ENCODE measurements at places on chromosomes 1 and 21.
A peak's percentile ranks its signal among the peaks of the same experiment; 100 is the strongest.

DNA sequence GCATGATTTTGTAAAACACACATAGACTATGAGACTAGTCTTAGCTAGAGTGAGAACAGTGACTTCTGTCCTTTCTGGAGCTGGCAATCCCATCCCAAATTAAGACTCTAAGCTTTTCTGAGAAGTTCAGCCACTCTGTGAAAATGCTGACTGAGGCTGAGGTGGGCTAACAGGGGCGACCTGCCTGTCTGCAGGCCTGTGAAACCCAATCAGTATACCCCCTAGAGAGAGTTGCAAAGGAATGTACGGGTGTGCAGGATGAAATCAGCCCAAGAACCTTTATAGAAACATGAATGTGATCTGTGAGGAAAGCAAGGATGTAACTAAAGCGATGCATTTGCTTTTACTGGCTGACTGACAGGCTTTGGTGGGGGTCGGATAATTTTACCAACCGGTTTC, 16.0 kb upstream of the TBX15 start:
- no peak for DNase-seq

- peak; percentile 76 for DNase-seq
These were observed 65.9 kb downstream of the NDUFS5 start for GRCh38 chr1:39091845-39092645.

- DNase-seq, result peak; percentile 56
These were observed 22.1 kb downstream of the EIF2D start for GRCh38 chr1:206590025-206590758.

- DNase-seq, result no peak
These were observed 109.7 kb downstream of the TGFB2 start for GRCh38 chr1:218454700-218455282.

GRCh38 chr21:33490991-33491372, 534 bp downstream of the DNAJC28 start:
- no peak for DNase-seq

DNA sequence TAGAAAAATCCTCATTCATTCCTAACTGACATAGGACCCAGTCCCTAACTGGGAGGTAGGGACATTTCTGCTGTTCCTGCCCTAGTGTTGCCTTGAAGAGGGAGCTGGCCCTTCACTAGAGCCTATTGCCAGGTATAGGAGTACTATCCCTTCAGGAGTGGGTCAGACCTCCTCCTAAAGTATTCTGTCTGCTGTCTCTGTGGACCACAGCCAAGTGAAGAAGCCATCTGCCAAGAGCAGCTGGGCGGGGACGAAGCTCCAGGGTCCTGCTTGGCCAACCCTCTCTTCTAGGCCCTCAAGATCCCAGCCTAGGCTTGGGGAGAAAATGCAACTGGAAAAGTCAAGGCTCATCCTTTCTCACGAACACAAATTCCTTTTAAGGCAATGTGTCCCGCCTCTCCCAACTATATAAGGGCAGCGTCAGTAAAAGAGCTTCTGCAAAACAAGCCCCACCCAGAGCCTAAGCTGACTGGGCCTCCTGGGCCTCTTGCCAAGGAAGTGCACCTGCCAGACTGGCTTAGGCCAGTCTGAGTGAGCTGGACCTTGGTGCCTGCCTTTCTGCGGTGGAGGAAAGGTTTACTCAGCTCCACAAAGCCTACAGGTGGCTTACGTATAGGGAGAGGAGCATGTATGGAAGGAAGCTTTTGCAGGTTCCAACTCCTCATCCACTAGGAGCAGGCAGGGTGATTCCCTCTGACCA, 638 bp upstream of the TUFT1 start:
- DNase-seq, result peak; percentile 90

DNA sequence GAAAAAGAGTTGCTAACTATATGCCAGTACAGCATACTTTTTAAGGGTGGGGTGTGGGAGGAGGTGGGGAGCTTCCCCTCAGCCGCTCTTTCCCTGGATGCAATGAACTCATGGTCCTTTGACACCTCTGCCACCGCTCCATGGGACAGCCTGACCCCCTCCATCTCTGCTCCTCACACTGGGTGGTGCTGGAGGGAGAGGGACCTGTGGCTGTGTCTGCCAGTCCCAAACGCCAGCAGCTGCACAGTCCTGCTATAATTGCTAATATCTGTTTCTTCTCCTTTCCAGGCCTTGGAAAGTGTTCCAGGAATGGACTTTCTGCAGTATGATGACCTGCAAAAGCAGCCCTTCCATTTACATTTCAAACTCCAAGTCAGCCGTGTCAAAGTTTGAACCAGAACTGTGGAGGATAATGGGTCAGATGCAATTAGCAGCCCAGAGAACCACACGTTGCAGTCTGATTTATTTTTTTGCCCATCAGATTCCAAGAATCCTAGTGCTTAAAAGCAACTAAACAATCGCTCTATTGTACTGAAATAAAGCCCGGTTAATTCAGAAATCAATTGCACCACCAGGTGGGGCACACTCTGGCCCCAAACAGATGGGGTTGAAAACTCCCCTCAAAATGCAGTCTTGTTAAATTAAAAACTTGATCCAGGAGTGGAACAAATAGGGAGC, 160.7 kb upstream of the LMO4 start:
- DNase-seq, result no peak

DNA sequence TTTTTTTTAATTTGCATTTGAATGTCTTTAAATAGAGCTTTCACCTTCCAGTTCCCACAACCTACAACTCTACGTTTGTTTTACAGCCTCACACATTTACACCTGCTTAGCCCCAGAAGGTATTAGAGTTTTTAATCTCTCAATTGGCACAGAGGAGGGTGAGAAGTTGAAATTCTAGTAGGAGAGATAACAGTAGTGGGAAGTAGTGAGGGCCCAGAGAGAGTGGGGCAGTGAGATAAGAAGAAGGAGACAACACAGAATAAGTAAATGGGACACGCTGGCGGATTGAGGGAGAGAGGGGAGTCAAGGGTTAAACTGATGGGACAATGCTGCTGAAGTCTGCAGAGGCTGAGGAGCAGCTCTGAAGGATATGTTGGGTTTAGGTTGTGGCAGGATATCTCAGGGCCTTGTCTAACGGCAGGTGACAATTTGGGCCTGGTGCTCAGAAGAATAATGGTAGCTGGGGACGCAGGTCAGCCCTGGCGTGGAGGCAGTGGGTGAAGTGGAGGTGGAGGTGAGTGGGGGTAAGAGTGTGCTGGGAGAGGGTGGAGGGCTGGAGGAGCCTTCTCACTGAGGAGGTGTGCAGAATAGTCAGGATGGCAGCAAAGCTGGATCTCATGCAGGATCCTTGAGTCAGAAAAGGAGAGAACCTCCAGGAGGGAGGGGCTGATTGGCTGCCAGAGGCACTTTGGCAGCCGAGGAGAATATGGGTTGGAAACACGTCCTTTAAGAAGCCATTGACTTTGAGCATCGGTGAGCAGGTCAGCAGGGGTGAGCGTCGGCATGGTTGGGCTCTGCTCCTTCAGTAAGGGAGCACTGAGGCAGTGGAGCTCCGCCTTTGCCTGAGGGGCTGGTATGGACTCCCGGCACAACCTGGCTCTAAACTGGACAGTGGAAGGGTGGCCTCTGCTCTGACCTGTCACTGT, 72.9 kb downstream of the SYT6 start:
- DNase-seq, result no peak

GRCh38 chr1:63269571-63269970, 52.8 kb upstream of the FOXD3 start:
- DNase-seq, result no peak

DNA sequence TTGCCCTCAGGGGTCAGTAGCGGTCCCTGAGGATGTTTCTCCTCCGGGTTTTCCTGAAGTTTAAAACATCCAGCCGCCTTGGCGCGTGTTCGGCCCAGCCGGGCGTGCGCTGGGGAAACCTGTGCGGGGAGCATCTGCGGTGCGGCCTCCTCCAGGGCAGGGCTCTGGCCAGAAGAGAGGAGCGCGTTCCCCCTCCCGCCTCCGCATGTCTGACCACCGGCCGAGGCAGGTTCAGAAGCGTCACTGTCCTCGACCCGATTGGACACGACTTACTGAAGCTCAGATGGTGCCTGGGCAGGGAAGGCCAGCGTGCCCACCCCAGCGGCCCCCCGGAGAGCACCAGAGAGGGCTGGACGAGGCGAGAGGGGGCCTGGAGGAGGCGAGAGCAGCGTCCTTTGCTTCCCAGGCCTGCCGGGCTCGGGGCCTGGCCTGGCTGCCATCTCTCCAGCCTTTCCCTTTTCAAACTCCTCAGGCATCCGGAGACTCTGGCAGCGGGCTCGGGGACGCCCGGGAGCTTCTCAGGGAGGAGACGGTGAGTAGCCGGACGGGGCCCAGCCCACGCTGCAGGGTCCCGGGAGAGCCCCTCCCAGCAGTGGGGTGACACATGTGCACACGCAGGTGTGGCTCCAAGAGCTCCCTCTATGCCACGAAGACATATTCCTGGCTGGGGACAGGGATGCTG, 67.1 kb downstream of the SLC19A1 start:
- no peak for DNase-seq

- DNase-seq, result no peak
These were observed at the start of gene LIN28A for GRCh38 chr1:26410706-26411623. LIN28A (plus strand) TSS chr1:26410817; CDS start chr1:26410892, 75 bp downstream.

GRCh38 chr1:241658081-241658793, 6.2 kb downstream of the WDR64 start:
- peak; percentile 24 for DNase-seq

GRCh38 chr21:37507716-37508115, 141.1 kb downstream of the DYRK1A start:
- no peak for DNase-seq

GRCh38 chr1:98824736-98825135, 163.2 kb downstream of the SNX7 start:
- peak; percentile 1 for DNase-seq

- no peak for DNase-seq
These were observed 20.8 kb upstream of the MPC2 start for GRCh38 chr1:167957710-167958109.

GRCh38 chr1:224331326-224331725, 1.4 kb upstream of the NVL start:
- DNase-seq, result no peak

DNA sequence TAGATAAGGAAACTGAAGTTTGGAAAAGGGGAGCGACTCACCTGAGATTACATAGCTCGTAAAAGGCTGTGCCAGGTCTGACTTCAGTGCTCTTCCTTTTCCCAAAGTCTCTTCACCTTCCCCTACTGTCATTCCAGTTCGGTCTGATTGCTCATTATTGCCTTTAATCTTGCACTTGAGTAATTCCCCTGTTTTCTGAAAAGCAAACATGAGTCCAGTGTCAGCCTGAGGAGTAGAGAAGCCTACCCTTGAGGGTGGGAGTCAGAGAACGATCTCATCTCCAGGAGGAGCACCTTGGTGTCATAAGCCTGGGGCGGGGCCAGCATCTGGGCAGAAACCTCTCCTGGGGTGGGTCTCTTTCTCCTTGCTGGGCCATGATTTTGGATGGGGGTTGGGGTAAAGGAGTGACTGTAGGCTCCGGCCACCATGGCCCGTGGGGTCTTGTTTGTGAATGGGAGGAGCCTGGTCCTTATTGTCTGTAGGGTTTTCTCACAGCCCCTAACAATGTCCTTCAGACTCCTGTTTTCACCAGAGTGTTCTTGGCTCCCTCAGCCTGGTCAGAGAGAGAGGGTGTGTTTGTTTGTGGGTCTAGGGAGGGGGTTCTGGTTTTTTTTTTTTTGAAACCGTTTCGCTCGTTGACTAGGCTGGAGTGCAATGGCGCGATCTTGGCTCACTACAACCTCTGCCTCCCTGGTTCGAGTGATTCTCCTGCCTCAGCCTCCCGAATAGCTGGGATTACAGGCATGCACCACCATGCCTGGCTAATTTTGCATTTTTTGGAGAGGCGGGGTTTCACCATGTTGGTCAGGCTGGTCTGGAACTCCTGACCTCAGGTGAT, 6.0 kb downstream of the VANGL2 start:
- DNase-seq, result no peak

GRCh38 chr1:59046134-59046533, 250.8 kb upstream of the FGGY start:
- peak; percentile 49 for DNase-seq

GRCh38 chr21:41209016-41209619, 41.2 kb downstream of the BACE2 start:
- DNase-seq, result no peak

- no peak for DNase-seq
These were observed 13.2 kb downstream of the PSEN2 start for GRCh38 chr1:226883630-226884029.
